Type B pancreatic cell (in vitro differentiated cells): ENCODE measurements at places on chromosomes 2 and 18. TPM values are rescaled to one million over a fixed set of nuclear protein-coding genes. Genes with fewer than 3 reads are reported as not detected.
A peak's percentile ranks its signal among the peaks of the same experiment; 100 is the strongest.

DNA sequence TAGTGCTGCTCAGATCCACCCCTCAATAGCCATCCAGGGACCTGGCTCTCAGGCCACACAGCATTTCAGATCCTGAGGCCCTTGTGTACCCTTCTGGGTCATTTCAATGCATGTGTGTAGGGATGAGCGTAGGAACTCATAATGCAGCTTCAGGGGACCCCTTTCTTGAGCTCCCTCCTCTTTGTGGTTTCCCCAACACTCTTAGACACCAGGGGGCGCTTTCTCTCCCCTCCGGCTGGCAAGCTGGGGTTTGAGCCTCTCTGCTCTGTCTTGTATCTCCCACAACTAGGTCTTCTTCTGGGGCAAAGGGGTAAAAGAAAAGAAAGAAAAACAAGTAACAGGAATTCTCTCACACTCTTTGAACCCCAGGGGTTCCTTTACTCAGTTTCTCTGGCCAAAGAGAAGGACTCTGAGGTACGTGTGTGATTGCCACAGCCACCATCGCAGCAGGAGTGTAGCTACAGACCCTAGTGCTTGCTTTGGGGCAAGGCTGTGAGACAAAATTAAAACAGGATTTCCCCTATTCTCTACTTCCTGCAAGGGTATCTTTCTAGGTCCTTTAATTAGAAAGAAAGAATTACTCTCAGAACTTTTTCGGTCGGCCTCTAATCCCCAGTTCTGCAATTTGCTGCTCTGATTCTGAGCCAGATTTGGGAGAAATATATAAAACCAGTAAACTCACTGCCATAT lies 38.0 kb downstream of the CABYR start:
- H3K27me3 ChIP-seq: no peaks in the 10 kb centered on the region
- no peak overlapping the region for H3K4me3 ChIP-seq
- peaks cover 16% of the 10 kb centered on the region for H3K36me3 ChIP-seq
- DNase-seq: no peak
- no peak overlapping the region for H3K27ac ChIP-seq
- H3K4me1 ChIP-seq: no peaks in the 10 kb centered on the region

- no peaks in the 10 kb centered on the region for H3K4me1 ChIP-seq
- no peak overlapping the region for H3K4me3 ChIP-seq
- H3K27me3 ChIP-seq: no peaks in the 10 kb centered on the region
- no peak for DNase-seq
- H3K36me3 ChIP-seq: peaks cover 61% of the 10 kb centered on the region
Measured at GRCh38 chr18:35603528-35603927, 22.0 kb downstream of the GALNT1 start.

DNA sequence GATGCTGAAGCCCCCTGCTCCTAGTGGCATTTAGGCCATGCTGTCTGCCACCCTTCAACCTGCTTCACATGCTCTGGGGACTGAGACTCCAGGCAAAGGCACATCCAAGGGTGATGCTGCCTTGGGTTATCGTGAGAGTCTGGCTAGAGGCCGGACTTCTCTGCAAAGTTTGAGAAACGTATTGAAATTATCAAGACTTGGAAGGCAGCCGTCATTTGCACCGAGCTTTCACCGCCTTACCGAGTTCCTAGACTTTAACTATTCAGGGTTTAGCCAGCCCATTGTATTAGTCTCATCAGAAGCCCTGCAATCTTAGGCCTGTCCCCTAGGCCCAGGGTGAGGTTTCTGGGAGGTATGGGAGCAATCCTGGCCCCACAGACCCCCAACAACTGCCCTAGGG lies 34.0 kb downstream of the RDH14 start:
- no peak overlapping the region for H3K27ac ChIP-seq
- no peak for DNase-seq
- peaks cover 19% of the 10 kb centered on the region for H3K4me1 ChIP-seq
- H3K4me3 ChIP-seq: no peak overlapping the region
- H3K27me3 ChIP-seq: peaks cover 52% of the 10 kb centered on the region
- no peaks in the 10 kb centered on the region for H3K36me3 ChIP-seq

DNA sequence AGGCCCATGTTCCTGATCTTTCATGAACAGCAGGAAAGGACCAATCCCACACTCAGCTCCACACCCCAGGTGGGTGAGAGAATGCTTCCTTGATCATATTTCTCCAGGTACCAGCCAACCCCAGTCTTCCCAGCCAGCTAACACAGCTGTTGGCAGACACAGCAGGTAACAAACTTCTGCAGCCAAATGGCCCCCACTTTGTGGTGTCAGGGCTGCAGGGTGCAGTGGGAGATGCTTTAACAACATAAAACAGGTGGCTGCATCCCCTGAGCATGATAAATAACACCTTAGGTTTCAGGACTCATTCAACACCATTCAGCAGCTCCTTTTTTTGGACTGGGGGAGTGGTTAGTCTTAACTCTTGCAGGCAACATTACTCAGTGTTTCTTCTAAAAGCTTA lies 76.7 kb upstream of the ACAA2 start:
- no peak overlapping the region for H3K27ac ChIP-seq
- H3K27me3 ChIP-seq: no peaks in the 10 kb centered on the region
- no peak for DNase-seq
- peaks cover 5% of the 10 kb centered on the region for H3K36me3 ChIP-seq

DNA sequence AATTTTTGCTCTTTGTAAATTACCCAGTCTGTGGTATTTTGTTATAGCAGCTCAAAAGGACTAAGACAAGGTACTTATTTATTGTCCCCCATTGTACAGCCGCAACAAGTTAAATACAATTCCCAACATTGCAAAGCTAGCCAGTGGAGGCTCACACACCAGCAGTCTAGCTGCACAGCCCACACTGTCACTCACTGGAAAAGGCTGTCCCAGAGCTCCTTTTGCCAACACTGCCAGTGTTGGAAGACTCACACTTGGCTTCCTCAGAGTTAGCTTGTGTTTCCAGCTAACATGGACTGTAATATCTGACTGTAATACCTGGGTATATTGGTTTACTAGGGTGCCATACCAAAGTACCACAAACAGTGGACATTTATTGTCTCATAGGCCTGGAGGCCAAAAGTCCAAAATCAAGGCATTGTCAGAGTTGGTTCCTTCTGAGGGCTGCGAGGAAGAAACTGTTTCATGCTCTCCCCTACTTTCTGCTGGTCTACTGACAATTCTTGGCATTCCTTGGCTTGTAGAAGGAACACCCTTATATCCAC lies 6.6 kb upstream of the DYM start:
- no peak overlapping the region for H3K4me3 ChIP-seq
- no peak for DNase-seq
- no peak overlapping the region for H3K27ac ChIP-seq
- no peaks in the 10 kb centered on the region for H3K36me3 ChIP-seq
- H3K4me1 ChIP-seq: peaks cover 8% of the 10 kb centered on the region
- no peaks in the 10 kb centered on the region for H3K27me3 ChIP-seq

DNA sequence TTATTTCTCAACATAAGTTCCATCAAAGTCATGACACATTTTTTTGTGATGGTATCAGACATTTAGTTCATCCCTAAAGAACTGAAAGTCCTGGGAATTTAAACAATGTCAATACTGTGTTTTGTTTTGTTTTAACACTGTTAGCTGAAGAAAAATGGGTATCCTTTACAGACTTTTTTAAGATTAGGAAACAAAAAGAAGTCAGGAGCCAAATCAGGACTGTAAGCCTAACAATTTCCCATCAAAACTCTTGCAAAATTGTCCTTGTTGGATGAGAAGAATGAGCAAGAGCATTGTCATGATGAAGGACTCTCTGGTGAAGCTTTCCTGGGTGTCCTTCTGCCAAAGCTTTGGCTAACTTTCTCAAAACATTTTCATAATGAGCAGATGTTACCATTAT lies 69.4 kb downstream of the SRD5A2 start:
- H3K27ac ChIP-seq: no peak overlapping the region
- no peaks in the 10 kb centered on the region for H3K36me3 ChIP-seq
- no peak overlapping the region for H3K4me3 ChIP-seq
- H3K4me1 ChIP-seq: no peaks in the 10 kb centered on the region
- H3K27me3 ChIP-seq: peaks cover 5% of the 10 kb centered on the region

- peaks cover 4% of the 10 kb centered on the region for H3K27me3 ChIP-seq
- peak overlapping the region; percentile 45 for H3K27ac ChIP-seq
- H3K36me3 ChIP-seq: no peaks in the 10 kb centered on the region
- H3K4me1 ChIP-seq: peaks cover 4% of the 10 kb centered on the region
- no peak overlapping the region for H3K4me3 ChIP-seq
- no peak for DNase-seq
Measured at GRCh38 chr18:7358989-7359726, 128.3 kb downstream of the LRRC30 start.

GRCh38 chr18:44098551-44099098 lies 582.1 kb upstream of the SETBP1 start:
- no peak for DNase-seq
- H3K36me3 ChIP-seq: no peaks in the 10 kb centered on the region
- no peak overlapping the region for H3K27ac ChIP-seq
- H3K4me1 ChIP-seq: no peaks in the 10 kb centered on the region
- peaks cover 3% of the 10 kb centered on the region for H3K27me3 ChIP-seq

- no peak for DNase-seq
- peaks cover 23% of the 10 kb centered on the region for H3K4me1 ChIP-seq
- H3K27me3 ChIP-seq: no peaks in the 10 kb centered on the region
- H3K4me3 ChIP-seq: no peak overlapping the region
Measured at GRCh38 chr2:20050104-20050645, 1.3 kb downstream of the LAPTM4A start.

DNA sequence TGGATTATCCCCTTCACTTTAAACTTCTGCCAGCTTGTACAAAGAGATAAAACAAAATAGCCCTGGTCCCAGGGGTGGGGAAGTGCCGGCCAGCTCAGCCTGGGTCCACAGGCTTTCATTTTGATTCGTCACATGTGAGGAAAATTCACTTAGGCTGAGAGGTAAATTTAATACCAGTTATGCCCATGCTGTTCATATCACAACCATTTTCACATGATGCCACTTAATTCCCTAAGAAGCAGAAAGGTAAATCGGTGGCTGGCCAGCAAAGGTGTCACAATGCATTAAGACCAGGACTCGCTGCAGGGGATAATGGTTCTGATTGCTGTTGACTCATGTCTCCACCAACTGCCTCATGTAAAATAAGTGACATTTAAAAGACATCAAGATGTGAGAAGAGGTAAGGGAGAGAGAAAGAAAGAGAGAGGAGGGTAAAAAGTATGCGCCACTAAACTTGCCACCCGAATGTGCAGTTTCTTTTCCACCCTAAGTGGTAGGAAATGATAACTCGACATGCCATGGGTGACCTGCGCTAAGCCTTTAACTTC lies 261.0 kb upstream of the SIX3 start:
- no peak for DNase-seq
- no peak overlapping the region for H3K27ac ChIP-seq
- no peaks in the 10 kb centered on the region for H3K36me3 ChIP-seq

GRCh38 chr2:238448031-238448955 lies 21.6 kb downstream of the ASB1 start:
- no peak overlapping the region for H3K27ac ChIP-seq
- H3K27me3 ChIP-seq: no peaks in the 10 kb centered on the region
- H3K4me3 ChIP-seq: no peak overlapping the region
- no peak for DNase-seq

- no peaks in the 10 kb centered on the region for H3K36me3 ChIP-seq
- H3K27ac ChIP-seq: peak overlapping the region; percentile 87
- no peaks in the 10 kb centered on the region for H3K27me3 ChIP-seq
- peaks cover 51% of the 10 kb centered on the region for H3K4me1 ChIP-seq
Measured at GRCh38 chr2:157838442-157839161, 37.5 kb downstream of the ACVR1 start.

DNA sequence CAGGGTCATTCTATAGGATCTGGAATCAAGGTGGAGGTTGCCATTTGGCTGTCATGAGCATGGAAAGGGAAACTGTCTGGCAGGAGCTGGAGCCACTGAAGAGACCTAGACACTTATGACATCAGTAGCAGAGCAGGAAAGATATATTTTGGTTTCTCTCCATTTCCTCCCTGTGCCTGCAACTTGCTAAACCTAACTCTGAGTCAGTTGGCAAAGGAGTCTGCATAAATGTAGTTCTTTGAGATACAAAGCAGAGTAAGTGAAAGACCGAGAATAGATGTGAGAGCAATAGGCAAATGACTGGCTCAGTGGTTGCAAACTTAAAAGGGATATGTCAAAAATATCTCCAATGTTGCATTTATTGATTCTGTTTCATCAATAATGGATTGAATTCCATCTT lies 757.7 kb downstream of the KCNJ3 start:
- H3K4me3 ChIP-seq: no peak overlapping the region
- no peaks in the 10 kb centered on the region for H3K4me1 ChIP-seq
- no peak for DNase-seq
- H3K36me3 ChIP-seq: no peaks in the 10 kb centered on the region

GRCh38 chr2:8677646-8678592 lies 3.9 kb upstream of the ID2 start:
- H3K36me3 ChIP-seq: peaks cover 22% of the 10 kb centered on the region
- H3K27me3 ChIP-seq: peaks cover 3% of the 10 kb centered on the region
- peak overlapping the region; percentile 91 for H3K4me3 ChIP-seq

GRCh38 chr2:2018713-2019410 lies 274.5 kb upstream of the PXDN start:
- H3K4me3 ChIP-seq: no peak overlapping the region
- no peaks in the 10 kb centered on the region for H3K36me3 ChIP-seq
- no peak for DNase-seq
- peaks cover 13% of the 10 kb centered on the region for H3K4me1 ChIP-seq

RNF125 gene
- 0.94 and 1.8 TPM in 2 replicates for total RNA-seq

IL37 gene
- total RNA-seq: not detected in 2 replicates

NTSR2 gene
- total RNA-seq: not detected in 2 replicates

FBLN7 gene
- 4.2 and 9.5 TPM in 2 replicates for total RNA-seq

FSHR gene
- total RNA-seq: not detected in 2 replicates

KLF7 gene
- 20.3 and 24.1 TPM in 2 replicates for total RNA-seq

YES1 gene
- 38.8 and 48.5 TPM in 2 replicates for total RNA-seq

HIBCH gene
- 28.8 and 46.6 TPM in 2 replicates for total RNA-seq

HMSD gene
- 1.6 and 4.5 TPM in 2 replicates for total RNA-seq

PPP1R1C gene
- 1.4 and 7.4 TPM in 2 replicates for total RNA-seq

GLI2 gene
- total RNA-seq: 10.5 and 28.6 TPM in 2 replicates

LINC00305 gene
- not detected in 2 replicates for total RNA-seq

TNS1 gene
- 59.2 and 87.5 TPM in 2 replicates for total RNA-seq
